NCI-H82 (cell line): ENCODE measurements at places on chromosomes 7 and 10.

- DNase-seq, result no peak
These were observed 91.6 kb downstream of the C10orf105 start for GRCh38 chr10:71627956-71628355.

GRCh38 chr10:73910764-73911552 lies at the start of gene PLAU:
Gene PLAU, plus strand, starts transcription at chr10:73911132. Its CDS starts 424 bp downstream, at chr10:73911556.
- peak; percentile 32 for DNase-seq

DNA sequence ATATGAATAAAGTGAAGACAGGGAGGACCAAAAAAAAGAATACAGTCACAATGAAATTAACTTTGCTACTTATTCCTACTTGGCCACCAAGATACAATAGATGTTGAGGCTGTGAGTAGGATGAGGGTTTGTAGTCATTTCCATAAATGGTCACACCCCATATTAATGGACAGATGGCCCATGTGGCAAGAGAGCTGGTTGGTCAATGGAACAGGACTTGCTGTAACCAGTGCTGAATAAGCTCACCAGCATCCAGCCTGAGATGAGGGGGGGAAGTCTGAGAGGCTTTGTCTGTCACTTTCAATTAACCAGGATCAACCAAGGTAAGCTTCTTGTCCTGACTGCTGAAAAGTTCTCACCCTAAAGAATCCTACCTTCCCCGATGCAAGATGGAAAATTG lies 130.4 kb upstream of the KCNMA1 start:
- DNase-seq, result peak; percentile 78

GRCh38 chr10:91418416-91418815 lies 8.3 kb downstream of the HECTD2 start:
- no peak for DNase-seq

GRCh38 chr10:60732198-60732806 lies 46.0 kb upstream of the CDK1 start:
- no peak for DNase-seq
